ENCODE measurements at places on chromosomes 3 and 15. TPM values are rescaled to one million over a fixed set of nuclear protein-coding genes. Genes with fewer than 3 reads are reported as not detected.

The TERC gene
- total RNA-seq = 9.8 TPM

DNA sequence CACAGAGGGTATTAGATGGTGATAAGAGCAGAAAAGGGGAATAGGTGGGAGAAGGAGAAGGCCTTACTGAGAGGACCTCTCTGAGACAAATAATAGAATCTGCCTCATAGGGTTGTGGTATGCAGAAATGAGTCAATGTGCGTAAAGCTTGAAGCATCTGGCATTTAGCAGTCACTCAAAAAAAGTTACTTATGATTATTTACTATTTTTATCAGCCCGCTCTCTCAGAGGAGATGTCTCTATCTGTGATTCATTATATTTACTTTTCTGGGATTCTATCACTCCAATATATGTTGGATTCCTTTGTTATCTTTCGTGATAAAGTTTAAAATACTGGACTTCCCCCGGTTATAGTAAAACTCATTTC, 4.6 kb upstream of the TM4SF1 start:
- DNase-seq = no peak

DNA sequence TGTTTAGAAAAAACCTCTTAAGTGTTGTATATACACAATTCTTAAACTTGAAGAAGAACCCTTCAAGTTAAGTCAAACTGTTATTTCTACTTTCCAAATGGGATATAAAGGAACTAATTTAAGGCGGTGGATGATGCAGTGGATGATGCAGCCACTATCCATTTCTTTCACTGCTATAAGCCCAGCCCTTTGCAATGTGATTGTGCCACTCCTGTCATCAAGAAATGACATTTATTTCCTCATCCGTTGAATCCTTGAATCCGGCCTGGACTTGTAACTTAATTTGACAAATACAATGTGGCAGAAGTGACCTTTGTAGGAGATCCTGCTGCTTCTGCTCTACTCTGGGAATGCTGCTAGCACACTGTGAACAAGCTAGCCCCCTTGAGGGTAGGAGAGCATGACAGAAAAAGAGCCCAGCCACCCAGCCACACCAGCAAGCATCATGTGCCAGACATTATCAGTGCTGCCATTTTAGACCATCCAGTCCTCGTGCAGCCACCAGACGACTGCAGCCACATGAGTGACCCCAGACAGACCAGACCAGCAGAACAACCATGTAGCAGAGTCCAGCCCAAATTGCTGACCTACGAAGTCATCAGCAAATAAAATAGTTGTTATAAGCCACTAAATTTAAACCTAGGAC, 47.4 kb downstream of the UACA start:
- no peak for DNase-seq

- DNase-seq = no peak
These were observed 10.7 kb downstream of the TMEM43 start for GRCh38 chr3:14135581-14135980.

DNA sequence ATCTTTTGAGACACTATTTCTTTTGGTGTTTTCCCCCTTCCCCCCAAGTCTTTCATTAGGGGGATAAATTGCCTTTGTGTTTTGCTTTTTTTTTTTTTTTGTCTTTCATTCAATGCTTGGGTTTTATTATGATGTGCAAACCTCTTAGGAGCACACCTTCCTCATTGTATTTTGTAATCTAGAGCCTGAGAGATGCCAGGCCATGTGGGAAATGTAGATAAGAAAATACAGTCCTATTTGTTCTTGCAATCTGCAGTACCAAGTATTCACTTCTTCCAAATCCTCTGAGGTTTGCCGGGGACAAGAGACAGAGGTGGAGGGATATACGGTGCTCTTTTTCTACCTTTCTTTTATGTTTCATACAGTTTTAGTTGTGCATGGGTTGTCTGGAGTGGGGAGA, 66.7 kb downstream of the LARS2 start:
- DNase-seq = no peak

The PLOD2 gene
- total RNA-seq = 219 TPM

DNA sequence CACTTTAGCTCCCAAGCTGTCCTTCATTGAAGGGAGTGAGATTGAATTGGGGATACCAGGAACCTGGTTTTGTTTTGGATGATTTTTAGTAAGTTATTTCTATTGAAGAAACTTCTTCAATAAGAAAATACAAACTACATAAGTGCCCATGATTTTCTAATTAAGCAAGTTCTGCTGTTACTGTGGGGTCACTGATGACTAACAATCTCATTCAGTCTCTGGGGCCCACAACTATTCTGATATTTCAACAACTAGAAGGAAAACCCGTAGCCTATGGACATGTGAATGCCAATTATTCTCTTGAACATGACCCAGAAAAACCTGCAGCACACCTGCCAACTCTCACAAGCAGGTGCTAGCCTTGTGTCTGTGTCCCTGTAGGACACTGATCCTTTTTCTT, 184.6 kb downstream of the DCLK3 start:
- DNase-seq = no peak

The MUC20 gene
- total RNA-seq = 2.0 TPM

DNA sequence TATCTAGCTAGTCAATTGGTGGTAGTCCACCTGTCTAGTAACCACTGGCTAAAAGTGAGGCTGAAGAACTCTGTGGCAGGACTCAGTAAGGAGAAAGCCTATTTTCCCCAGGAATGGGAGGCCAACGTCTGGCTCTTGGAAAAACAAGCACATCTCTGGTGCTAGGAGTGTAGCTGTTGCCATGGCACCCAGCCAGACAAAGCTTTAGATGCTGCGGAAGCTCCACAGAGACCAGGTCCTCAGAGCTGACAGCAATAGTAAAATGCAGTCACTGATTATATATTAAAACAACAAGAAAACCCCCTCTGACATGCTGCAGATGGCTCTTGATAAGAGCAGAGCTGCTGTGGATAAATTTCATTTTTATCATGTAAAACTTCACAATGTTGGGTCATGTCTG, 124.9 kb upstream of the STRIT1 start:
- no peak for DNase-seq

GRCh38 chr3:150409125-150409511, 1.0 kb downstream of the TSC22D2 start:
- no peak for DNase-seq

DNA sequence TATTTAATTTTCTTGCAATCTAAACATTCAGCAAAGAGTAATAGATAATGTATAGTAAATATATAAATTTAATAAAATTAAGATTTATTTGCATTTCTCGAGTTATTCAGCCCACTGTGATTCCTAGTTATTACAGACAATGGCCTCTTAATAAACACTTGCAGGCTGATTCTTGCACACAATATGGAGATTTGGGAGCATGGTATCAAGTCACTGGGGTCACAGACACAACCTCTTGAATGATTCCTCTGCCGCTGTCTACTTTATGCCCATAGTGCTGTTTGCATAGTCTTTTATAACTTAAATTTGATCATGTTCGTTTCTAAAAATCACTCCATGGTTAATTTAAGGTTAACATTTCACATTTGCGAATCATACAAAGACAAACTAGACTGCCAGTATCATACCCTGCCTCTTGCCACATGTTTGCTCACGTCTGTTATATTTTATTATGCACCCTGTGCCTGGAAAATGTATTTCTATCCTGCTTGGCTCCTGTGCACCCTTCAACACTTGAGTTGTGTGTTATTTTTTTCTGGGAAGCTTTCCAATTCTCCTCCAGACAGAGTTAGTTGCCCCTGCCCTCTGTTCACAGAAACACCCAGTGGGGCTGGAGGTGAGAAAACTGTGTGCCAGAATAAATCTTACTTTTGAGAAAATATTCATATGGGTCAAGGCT, 206.3 kb upstream of the ROBO1 start:
- no peak for DNase-seq

The STRA6 gene
- not detected for total RNA-seq

DNA sequence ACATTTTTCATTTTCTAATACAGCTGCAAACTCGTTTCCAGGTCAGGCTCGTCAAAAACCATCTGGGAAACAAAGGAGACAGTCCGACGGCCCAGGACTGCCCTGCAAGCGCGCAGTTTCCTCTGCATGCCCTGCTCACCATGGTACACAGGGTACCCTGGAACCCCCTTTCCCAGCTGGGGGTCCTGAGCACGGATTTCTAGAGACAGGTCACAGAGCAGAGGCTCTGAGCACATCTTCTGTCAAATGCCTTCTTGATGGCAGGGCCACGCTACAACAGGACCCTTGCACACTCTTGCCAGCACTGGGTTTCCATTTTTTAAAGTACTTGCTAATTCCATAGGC, 8.1 kb downstream of the ZXDC start:
- DNase-seq = no peak
